ENCODE measurements at places on chromosomes 1 and 21.

DNA sequence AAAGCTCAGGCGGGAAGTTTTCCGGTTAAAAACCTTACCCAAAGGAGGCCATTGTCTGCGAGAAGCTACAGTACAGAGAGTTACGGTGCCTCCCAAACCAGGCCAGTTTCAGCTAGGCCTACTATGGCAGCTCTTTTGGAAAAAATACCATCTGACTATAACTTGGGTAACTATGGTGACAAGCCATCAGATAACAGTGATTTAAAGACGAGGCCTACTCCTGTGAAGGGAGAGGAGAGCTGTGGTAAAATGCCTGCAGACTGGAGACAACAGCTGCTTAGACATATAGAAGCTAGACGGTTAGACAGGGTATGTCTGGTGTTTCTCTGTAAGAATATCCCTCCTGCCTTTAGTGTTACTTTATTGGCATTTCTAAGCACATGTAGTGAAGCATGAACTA, 165.9 kb downstream of the LRRC40 start:
- DNase-seq, result no peak

DNA sequence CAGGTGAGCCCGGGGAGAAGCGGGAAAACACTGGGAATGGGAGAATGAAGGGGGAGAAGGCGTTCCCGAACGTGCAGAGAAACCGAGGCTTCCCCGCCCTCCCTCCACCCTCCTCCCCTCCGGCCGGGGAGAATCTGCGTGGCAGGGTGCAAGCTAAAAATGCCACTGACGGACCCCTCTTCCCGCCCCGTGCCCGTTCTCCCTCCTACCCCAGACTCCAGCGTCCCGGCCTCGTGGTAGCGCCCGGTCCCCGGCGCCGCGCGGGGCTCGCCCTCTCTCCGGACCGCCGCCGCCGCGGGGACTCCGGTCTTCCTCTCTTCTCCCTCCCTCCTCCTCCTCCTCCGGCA, 81.6 kb upstream of the AK4 start:
- no peak for DNase-seq

- no peak for DNase-seq
These were observed 7.9 kb upstream of the SRP9 start for GRCh38 chr1:225769687-225770086.

DNA sequence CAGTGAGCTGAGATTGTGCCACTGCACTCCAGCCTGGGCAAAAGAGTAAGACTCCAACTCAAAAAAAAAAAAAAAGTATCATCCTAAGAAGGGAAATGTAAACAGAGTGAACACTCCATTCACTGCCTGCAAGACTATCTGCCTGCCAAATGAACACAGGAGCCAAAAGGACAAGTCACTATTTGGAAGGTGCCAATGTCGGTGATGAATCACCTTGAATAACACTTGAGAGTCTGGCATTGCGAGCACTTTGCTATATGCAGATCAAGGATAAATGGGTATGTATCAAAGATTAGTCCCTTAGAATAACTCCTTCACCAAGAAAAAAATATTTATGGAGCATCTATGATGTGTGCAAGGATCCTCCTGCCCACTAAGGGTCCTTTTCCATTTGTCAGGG, 6.6 kb downstream of the UBR4 start:
- no peak for DNase-seq

- peak; percentile 27 for DNase-seq
These were observed 485 bp downstream of the SIPA1L2 start for GRCh38 chr1:232629250-232630046.

DNA sequence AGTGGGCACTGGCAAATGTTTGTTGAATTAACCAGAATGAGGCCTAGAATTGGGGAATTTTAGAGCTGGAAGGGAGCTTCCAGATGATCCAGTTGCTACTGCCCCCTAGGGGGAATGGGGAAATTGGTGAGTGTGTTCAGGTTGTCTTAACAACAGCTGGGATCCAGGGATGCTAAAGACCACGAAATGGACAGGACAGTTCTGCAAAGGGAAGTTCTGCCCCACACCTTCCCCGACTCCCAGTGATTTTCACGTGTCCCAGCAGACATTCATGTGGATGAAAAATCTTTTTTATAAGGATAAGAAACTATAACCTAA, 33.9 kb downstream of the TRIM62 start:
- DNase-seq, result no peak

DNA sequence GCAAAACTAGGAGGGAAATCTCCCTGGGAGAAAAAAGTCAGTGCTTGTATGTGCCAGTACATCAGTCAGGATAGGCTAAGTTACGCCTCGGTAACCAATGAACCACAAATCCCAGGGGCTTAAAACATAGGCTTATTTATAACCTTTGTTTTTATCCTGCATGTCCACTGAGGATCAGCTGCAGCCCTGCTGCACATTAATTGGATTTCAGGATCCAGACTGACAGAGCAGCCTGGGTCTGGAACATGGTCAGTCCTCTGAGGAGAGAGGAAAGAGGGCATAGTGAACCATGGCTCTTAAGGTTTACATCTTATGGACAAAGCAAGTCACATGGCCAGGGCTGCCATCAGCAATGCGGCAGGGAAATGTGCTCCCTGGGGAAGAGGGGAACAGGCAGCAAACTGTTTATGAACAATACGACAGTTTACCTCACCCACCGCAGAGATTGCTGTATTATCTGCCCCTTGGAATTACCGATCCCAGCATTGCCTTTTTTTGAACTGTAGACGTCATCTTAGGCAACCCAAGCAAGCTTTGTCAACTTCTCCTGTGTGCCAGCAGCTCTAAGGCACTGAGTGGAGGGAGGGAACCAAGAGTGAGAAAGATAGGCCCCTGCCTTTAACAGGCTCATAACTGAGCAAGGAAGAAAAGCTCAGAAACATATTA, 9.1 kb upstream of the SPRR4 start:
- no peak for DNase-seq

DNA sequence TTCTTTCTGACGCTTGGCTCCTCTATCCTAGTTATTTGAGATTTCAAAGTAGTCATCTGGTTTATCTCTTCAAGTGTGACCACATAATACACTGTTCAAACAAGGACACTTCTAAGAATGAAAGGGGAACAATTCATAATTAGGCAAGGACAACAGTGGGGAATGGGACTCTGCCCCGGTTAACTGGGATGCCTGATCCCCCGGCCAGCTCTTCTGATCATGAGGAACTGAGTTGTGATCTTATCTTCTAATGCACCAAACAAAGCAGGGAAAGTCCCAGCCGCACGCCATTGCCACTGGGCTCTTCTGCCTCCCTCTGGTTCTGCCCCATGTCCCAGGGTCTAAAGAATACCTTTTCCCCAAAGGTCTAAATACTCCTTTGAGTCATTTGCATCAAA, 158.2 kb upstream of the IRF2BP2 start:
- no peak for DNase-seq

GRCh38 chr1:47738560-47739182, 258.5 kb downstream of the TRABD2B start:
- no peak for DNase-seq

GRCh38 chr1:85605484-85606413, 25.2 kb downstream of the CCN1 start:
- DNase-seq, result no peak

DNA sequence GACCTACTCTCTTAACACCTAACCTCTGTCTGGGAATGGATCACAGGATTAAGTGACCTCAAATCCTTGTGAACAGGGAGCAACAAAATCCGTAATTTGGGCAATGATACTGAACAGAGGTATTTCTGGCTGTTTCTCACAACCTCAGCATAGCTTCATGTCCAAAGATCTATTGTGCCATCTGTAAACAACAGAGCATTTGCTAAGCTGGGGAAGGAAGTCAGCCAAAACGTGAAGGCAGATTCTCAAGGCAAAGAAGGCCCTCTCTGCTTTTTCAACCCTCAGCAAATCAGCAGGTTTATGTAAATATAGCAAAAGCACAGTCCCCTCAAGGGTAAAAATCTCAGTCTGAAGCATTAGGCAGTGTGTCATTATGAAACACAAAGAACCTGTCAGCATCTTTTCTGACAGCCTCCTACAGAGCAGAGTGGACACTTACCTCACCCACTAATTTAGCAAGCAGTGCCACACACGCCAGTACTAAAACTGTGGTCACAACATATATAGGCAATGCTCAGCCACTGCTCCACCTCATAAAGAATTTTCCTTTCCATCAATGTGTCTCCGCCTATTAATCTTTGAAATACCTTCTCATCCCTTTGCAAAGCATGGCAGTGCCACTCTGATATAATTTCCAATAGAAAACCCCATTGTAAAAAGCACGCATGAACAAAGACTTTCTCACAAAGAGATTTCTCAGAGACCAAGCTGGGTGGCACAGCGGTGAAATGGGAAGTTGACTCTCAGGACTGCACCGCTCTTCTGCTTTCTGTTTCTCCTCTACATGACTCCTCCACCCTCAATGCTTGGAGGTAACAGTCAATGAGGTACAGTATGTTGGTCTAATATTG, 188.0 kb downstream of the RERE start:
- no peak for DNase-seq

DNA sequence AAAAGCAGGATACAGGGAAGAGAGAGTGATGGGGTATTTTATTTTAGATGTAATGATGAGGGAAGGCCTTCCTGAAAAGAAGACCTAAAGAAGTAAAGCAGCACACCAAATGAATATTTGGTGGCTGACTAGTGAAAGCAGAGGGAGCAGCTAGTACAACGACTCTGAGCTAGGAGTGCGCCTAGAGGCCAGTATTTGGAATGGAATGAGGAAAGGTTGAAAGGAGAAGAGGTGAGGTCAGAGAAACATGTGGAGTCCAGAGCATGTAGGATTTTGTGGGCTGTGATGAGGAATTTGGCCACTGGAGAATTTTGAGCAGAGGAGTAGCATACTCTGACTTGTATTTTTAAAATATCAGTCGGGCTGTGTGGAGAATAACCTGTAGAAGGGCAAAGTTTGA, 11.8 kb upstream of the RPL5 start:
- DNase-seq, result no peak

DNA sequence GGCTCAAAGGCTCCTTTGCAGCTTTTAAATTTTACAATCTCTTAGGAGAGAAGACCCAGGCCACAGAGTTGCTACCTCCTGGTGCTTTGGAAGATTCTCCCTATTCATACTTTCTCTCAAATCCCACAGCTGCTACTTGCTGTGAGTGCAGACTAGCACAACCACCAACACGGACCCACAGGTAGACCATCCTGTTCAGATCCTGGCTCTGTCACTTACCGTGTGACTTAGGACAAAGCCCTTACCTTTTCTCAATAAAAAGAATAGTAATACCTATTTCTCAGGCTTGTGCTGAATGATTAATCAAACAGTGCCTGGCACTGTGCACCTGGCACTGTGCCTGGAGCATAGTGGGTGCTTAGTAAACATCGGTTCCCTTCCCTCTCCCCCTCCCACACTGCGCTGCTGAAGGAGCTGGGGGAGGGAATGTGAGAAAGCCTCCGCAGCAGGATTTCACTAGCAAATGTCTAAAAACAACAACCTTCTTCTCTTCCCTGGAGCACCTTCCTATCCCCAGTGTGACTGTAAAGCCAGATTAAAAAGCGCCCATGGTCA, 81.7 kb downstream of the PGM1 start:
- no peak for DNase-seq

- no peak for DNase-seq
These were observed 32.1 kb downstream of the KDM1A start for GRCh38 chr1:23051290-23051909.

- DNase-seq, result no peak
These were observed 6.2 kb downstream of the NECTIN4 start for GRCh38 chr1:161082996-161083747.

DNA sequence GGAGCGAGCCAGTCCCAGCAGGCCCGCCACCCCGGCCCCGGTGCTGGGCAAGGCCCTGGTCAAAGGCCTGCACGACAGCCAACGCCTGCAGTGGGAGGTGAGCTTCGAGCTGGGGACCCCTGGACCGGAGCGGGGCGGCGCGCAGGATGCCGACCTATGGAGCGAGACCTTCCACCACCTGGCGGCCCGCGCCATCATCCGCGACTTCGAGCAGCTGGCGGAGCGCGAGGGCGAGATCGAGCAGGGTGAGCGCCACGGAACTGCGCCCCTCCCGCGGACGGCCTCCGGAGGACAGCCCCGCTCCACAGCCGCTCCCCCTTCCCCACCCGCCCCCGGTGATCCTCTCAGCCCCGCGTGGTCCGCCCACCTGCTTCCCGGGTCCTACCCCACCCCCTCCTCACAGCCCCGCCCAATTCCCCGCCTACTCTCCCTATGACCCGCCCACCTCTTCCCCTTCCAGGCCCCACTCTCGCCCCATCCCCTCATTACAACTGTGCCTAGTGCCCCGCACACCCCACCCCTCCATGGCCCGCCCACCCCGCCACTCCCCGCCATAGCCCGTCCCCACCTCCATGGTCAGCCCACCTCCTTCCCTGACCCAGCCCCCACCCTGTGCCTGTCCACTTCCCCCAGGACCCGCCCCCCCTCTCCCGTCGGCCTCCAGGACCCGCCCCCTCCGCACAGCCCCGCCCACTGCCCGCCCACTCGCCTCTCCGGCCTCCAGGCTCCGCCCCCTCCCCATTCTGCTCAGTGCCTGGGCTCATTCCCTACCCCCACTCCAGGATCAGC, 52.7 kb downstream of the VWA5B1 start:
- DNase-seq, result peak; percentile 44
